ENCODE measurements at places on chromosomes 12 and 14.
A peak's percentile ranks its signal among the peaks of the same experiment; 100 is the strongest.

- DNase-seq, result no peak
Observed at GRCh38 chr12:41101806-41102205, 86.3 kb upstream of the PDZRN4 start.

DNA sequence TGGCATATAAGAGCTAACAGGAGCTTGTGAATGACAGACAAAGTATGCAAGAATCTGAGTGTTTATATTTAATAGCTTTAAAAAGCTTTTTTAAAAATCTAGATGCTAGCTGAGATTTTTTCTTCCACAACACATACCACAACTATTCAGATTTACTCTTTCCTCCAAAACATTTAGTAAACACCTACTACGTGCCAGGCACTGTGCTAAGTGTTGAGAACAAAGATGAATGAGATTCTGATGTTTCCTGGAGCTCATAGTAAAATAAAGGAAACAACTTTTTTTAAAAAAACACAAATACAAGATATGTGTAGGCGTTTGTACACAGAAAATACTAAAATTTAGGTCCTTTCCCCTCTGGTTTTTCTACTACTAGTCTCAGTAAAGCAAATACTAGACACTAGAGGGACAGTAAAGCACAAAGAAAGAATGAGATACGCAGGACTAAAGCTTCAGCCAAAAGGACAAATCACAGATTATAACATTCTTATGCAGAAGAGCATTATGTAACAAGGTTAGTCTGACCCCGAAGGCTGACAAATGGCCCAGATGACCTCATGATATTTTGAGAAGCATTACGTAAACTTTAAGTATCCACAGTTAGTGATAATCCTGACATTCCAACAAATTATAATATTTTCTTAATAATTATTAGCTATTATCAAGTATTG is 78.6 kb upstream of the PAWR start:
- DNase-seq, result no peak

DNA sequence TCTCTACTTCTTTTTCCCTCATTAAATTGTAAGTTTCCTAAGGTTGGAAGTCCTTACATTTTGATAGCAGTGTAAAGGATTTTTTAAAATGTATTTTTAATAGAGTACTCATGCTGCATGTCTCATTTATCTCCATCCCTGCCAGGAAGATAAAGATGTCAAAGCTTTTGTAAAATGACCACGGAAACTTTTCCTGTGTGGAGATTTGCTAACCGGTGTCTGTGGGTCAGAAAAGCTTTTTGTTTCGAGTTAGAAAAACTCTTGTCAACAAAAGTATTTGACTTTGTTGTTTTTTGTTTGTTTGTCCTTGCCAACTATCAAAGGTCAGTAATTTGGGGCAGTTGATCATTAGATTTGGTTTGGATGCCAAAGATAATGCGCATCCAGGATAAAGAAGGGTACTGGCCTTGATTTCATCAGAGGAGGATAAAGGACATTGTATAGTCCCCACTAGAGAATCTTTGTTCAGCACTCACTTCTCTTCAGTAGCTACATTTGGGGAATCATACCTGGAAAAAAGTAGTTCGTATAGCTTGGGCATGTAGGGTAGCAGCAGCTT is 156.8 kb upstream of the HIF1A start:
- no peak for DNase-seq

DNA sequence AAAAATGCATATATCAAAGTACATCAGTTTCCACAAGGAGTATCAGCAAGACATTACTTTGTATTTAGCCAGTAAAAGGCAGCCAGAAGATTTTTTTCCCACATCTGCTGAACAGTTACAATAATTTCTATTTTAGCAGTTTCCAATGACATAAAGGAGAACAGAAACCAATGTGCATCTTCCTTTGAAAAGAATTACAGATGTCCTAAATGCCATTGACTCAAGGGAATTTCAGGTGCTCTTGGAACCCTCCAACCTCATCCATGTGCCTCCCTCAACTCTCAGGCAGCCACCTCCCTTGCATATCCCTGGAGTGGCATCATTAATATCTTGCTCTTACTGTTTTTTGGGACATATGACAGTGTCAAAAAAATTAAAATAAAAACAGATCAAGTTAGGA is 62.2 kb upstream of the ST8SIA1 start:
- DNase-seq, result no peak

DNA sequence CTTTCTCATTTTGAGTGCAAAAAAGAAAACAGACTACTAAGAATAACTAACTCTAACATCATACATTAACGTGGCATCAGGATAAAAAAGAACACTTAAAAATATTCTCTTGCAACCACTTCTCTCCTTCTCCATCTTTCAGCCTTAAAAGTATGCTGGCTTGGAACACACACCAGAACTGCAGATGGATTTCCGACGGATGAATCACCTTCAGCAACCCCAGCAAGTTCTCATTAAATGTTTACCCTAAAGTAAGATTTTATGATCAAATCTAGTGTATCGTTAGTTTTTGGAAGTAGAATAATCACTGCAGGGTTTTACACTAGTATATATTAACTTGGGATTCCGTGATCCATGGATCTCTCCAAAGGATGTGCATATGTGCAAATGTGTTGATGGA is 1.2 kb downstream of the NEK9 start:
- no peak for DNase-seq

GRCh38 chr14:66273261-66273832 is 212.8 kb upstream of the CCDC196 start:
- no peak for DNase-seq

- peak; percentile 38 for DNase-seq
Observed at GRCh38 chr14:33839193-33840076, 111.4 kb downstream of the EGLN3 start.

- DNase-seq, result no peak
Observed at GRCh38 chr12:131628023-131628740, 82.7 kb upstream of the SFSWAP start.

GRCh38 chr12:28711421-28711820 is 437.7 kb upstream of the FAR2 start:
- DNase-seq, result no peak

DNA sequence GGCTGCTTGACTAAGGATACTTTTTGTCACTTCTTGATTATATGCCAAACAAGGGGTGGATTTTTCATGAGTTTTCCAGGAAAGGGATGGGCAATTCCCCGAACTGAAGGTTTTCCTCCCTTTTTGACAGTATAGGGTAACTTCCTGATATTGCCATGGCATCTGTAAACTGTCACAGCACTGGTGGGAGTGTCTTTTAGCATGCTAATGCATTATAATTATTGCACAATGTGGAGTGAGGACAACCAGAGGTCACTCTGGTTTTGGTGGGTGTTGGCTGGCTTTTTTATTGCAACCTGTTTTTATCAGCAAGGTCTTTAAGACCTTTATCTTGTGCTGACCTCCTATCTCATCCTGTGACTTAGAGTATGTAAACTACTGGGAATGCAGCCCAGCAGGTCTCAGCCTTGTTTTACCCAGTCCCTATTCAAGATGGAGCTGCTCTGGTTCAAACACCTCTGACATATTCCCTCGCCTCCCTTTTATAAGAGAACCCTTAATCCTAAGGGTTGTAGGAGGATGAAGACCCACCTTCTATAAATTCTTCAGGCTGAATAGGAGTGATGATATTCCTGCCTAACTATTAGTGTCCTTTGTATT is 471.2 kb downstream of the ATP23 start:
- no peak for DNase-seq

DNA sequence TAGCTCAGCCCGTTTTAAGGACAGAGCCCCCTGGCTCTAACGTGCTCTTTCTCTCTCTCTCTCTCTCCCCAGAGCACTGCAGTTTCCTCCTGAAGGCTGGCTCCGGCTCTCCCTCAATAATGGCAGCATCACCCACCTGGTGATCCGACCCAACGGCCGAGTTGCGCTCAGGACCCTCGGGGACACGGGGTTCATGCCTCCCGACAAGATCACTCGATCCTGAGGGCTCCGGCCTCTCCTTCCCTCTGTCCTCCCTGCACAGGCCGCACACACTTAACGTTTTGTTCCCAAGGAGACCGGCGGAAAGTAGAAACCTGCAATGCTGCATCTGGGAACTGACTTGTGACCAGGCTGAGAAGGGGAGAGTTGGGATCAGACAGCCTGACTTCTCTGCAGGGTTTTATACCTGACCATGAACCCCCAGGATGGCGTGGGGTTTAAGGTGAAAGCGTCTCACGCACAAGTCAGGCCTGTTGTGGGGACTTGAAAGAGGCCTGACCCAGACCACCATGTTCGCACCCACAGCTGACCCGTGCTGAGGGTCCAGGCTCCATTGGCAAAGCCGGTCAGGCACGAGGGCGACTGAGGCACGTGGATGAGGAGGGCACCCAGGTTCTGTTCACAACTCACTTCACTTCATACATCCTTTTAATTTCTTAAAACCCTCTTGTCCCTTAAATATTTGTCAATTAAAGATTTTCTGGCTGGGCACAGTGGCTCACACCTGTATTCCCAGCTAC is 10.1 kb downstream of the PGAM5 start:
- DNase-seq, result no peak

- DNase-seq, result no peak
Observed at GRCh38 chr12:111160350-111161241, 208.3 kb downstream of the PHETA1 start.

DNA sequence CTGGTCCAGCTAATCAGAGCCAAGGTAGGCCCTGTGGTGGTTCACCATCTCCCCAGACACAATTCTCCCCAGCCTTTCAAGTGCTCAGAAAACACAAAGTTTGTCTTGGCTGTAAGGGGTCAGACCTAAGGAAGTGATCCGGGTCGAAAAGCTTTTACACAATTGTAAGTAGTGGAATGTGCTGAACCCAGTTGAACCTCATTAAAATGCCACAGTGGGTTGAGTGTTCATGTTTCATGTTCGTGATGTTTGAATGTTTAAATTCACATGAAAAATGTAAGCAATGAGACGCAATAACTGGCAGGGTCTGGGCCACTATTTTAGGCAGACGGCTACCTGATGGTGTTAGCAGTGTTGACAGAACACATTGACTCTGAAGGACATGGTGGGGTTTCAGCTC is 60.9 kb upstream of the JDP2 start:
- no peak for DNase-seq

DNA sequence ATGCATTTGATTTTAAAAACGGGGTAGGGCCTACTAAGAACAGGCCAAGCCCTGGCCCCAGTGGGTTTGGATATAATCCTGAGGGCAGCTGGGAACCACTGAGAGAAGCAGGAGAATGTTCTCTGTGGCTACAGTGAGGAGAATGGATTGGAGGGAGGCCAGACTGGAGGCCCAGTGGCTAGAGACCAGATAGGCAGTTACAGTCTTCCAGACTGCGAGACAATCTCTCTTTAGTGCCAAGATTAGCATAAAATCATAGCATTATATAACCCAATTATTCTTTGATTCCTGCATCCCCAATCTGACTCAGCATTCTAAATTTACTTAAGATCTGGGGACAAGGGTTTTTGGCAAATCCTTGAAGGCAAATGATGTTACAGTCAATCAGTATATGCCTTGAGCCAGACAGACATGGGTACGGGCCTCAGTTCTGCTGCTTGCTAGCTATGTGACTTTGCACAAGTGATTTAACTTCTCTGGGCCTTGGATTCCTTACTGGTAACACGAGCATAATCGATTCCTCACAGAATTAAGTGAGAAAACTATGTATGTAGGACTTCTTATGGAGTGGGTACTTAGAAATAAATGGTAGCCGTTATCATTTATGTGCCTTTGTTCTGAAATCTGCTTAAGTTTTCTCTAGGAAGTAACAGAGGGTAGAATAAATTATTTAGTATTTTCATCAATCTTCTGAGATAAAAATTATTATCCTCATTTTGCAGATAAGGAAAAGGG is 18.3 kb downstream of the NINJ2 start:
- no peak for DNase-seq

- no peak for DNase-seq
Observed at GRCh38 chr12:82366197-82366596, 7.9 kb downstream of the METTL25 start.

GRCh38 chr14:68625366-68626090 is 167.3 kb downstream of the ZFP36L1 start:
- DNase-seq, result no peak

DNA sequence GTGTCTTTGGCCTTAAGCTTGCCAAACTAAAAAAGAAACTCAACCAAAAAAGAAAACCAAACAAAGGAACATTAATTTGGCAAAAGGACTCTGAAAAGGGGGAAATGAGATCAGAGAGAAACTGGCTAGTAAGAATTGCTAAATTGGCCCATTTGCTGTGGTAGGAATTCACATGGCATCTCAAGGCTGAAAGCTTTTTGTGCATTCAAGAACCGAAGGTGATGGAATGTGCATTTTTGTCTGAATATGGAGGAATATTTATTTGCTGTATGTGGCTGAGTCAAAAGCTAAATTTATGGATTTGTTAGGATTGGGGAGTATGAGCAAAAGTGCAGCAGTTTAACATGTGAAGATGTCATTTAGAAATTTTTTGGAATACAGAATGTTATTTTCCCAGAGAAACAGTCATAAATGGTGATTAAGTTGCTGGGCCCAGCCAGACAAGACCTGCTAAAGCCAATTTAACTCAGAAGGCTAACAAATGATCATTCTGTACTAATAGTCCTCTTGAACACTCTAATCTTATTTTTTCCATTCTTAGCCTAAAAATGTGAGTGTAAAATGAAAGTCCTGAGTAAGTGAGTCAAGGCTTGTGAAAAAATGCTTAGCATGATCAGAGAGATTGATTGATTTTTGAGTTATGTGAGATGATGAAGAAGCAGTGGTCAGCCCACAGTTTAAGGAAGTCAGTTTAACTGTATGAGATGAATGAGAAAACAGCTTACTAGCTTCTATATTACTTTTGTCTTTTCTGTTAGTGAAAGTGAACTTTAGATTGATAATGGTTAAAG is 94.1 kb downstream of the ANO6 start:
- DNase-seq, result no peak

GRCh38 chr14:54590481-54590880 is 23.6 kb downstream of the SAMD4A start:
- DNase-seq, result no peak

GRCh38 chr14:97806891-97807290 is 1009.7 kb downstream of the VRK1 start:
- DNase-seq, result no peak

DNA sequence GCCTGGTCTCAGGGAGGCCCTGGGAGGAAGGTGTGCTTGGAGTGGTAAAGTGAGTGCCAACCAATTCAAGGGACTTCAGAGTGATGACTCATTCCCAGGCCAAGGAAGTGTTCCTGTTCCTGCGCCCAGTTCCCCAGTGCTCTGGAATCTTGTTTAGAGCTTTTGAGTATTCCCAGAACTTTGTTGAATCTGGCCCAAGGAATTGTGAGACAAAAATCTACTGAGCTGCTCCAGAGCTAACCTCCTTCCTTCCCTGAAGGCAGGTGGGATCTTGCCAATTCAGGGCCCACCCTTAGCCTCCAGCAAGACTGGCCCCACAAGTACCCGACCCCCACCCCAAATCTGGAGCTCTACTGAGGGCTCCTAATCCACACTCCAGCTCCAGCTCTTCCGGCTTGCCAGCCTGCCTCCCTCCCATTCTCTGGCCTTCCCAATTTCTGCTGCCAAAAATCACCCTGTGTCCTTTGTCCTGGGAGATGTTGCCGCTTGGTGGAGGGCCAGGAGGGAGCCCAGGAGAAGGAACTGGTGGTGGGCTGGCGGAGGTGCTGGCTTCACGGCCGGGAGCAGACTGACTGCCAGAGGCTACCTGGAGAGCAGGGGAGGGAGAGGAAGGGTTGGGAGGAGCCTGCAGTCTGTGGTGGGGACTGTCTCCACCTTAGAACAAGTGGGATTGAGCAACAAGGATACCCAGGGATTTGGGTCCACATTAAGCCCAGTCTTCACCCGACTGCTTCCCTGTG is 2.0 kb upstream of the ATN1 start:
- DNase-seq, result no peak

All from activated T-cell treated with anti-CD3 and anti-CD28 coated beads for 1 hour (primary cell).